Small intestine (tissue), 16 donors: ENCODE measurements at places on chromosomes 16 and 17. TPM values are rescaled to one million over a fixed set of nuclear protein-coding genes. Genes with fewer than 3 reads are reported as not detected.

Gene SCN4A
- not detected for polyA plus RNA-seq

Gene KRTAP9-4
- polyA plus RNA-seq = not detected

- H3K36me3 ChIP-seq = no peaks in the 10 kb centered on the region
- peaks cover 9% of the 10 kb centered on the region for H3K4me1 ChIP-seq
- H3K27me3 ChIP-seq = no peaks in the 10 kb centered on the region
- H3K4me3 ChIP-seq = no peak overlapping the region
Measured at GRCh38 chr16:84603140-84603816, 14.6 kb downstream of the COTL1 start.

DNA sequence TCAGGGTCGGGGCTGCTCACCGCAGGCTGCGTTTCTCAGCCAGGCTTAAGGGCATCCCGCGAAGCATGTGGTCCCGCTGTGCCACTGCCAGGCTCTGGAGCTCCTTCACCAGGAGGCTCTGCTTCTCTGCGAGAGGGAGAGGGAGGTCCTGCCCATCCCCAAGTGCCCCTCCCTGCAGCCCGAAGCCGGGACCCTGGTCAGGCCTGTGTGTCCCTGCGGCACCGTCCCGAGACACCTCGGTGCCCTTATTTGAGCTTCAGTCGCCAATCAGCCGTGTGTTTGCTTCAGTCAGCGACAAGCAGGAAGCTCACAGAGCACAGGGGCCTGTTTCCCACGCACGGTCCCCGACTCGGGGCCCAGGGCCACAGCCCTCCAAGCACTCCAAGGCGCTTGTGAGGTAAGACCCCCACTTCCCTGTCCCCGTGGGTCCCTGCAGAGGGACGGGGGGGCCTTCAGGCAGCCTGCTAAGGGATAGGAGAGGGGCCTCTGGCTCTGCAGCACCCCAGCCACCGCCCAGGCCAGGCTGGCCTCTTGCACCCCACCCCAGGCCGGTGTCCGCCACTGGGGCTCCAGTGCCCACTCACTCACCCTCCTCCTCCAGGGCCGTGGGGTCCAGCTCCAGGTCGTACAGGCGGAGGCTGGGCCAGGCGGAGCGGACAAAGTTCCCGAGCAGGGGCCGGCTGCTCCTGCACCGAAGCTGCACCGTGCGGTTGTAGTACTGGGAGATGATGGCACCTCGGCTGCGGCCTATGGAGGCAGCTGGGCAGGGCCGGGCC, 3.2 kb downstream of the TMC6 start:
- no peaks in the 10 kb centered on the region for H3K27me3 ChIP-seq
- peak overlapping the region; percentile 94 for H3K4me3 ChIP-seq
- peaks cover 69% of the 10 kb centered on the region for H3K36me3 ChIP-seq
- peaks cover 6% of the 10 kb centered on the region for H3K4me1 ChIP-seq
- H3K27ac ChIP-seq = no peak overlapping the region
- no peak for DNase-seq
